ENCODE measurements at places on chromosomes 12 and 14.

DNA sequence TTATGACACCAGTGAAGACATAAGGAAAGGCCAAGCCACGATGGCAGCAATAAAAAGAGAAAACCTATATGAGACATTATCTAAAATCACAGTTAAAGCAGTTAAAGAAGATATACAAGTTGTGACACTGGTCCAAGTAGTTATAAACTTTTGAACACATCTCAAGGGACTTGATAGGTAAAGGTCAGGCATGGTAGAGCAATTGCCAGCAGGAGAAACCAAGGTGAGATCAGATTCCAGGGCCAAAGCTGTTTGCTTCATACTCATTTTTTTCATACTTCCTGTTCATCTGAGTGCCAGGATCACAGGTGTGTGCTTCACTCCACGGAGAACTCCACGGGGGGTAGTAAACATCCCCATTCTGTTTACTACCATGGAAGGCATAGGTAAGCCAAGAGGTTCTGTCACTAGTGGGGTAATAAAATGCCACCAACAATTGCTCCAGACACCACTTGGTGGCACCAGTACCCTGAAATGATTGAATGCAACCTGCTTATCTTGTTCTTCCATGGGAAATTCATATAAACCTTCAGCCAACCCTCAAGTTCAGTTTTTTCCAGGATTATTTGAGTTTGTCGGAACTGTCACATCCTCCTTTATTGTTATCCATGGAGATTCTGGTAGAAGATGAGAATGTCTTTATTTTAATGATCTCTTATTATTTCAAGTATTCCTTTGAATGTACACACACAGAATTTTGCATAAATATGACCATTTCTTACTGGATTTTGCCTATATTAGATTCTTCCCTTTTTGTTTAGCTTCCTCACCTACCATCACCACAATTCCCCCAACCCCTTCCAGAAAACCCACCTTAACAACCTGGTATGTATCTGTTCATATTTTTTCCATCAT, 59.2 kb upstream of the TSPAN8 start:
- no peak for DNase-seq

- DNase-seq: no peak
These were observed 43.0 kb upstream of the NTF3 start for GRCh38 chr12:5388581-5389535.

- no peak for DNase-seq
These were observed 224.3 kb upstream of the ATP2B1 start for GRCh38 chr12:89932954-89933353.

- DNase-seq: no peak
These were observed 204.4 kb downstream of the SYT1 start for GRCh38 chr12:79069009-79069408.

DNA sequence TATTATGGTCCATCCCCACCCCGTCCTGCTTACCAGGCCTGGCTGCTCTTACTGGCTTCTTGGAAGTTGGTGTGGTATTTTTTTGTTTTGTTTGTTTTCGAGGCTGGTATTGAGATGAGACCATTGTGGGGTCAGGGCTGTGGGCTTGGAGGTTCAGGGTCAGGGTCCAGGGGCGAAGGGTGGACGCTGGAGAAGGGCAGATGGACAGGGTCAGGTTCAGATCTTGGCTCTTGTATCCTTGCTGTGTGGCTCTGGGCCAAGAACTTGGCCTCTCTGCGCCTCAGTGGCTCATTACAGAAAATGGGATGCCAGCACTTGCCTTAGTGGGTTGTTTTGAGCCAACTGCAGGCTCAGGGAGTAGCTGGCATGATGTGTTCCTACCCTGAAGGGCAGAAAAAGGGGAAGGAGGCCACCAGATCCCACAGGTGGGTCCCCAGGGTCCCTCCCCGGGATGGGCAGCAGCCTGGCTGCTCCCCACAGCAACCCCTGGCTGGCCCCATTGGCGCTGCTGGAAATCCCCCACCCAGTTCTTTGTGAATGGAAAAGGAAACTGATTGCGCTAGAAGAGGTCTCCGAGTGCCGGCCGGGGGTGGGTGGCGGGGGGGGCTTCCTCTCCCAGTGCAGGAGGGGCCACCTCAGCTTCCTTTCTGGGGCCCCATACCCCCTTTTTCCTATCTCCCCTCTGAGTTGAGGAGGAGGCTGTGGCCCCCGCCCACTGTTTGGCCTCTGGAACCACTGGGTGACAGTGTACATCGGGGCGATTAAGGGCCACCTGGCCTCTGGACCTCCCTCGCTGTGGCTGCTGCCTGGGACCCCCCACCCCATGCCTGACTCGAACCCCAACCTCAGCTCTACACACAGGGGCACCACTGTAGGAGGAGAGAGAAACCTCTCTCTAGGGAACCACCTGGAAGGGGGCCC, 25.0 kb downstream of the SH2B3 start:
- peak; percentile 50 for DNase-seq

DNA sequence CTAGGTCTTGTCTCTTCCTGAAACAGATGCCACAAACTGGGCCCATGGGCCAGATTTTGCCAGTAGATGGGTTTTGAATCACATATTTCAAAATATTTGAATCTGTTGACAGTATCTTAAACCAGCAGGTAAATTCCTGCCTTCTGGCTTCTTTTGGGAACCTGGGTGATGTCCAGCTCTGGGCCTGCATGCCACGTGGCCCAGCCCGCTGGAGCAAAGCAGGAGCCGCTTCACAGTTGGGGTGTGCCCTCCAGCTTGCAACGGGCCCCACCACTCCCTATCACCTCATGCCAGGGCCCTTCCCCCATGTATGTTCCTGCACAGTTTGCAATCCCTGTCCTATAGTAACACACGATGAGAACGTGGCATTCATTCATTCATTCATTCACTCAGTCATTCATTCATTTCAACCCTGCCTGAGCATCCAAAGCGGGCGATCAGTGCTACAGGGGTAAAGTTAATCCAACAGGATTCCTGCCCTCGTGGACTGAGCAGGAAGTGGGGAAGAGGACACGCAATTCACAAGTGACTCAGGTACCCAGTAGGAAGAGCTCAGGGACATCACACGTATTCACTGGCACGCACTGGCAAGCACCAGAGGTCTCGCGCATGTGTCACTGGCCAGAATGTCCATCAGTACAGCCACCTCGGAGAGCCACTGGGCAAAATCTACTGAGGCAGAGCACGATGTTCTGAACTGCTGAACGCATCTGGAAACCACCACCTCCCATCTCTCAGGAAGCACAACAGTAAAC, 27.8 kb downstream of the SCARB1 start:
- DNase-seq: no peak

- no peak for DNase-seq
These were observed 54.1 kb upstream of the PLBD1 start for GRCh38 chr12:14621826-14622225.

DNA sequence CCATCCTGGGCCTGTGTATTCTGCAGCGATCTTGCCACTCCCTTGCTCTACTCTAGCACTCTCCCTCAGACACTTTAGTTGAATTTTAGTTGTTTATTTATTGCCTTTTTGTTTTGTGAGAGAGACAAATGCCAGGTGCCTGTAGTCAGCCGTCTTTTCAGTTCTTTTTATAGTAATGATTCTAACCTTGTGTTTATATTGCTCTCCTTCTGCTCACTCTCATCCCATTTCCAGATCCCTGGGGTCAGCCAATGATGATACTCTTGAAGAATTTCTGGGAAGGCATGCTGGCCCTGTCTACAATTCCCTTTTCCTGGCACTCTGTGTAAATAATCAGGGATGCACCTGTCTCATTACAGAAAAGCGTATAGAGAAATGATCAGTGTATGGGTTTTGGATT, 334.1 kb upstream of the MIS18BP1 start:
- no peak for DNase-seq

DNA sequence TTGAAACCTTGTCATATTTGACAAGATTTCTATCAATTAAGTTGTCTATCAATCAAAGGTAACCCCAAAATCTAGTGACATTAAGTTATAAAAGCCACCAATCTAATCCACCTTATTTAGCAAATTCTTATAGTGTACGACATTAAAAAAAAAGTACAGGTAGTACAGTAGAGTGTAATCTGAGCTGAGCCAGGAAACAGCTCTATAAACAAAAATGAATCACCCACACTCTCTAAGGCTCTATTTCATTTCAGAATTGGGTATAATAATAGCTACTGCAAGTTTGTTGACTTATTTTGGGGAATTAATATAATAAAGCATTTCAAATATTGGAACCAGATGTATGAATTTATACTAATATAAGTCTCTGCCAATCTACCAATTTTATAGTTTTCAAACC, 342.4 kb upstream of the FLRT2 start:
- no peak for DNase-seq

- no peak for DNase-seq
These were observed 261.3 kb upstream of the NOS1 start for GRCh38 chr12:117622741-117623140.

DNA sequence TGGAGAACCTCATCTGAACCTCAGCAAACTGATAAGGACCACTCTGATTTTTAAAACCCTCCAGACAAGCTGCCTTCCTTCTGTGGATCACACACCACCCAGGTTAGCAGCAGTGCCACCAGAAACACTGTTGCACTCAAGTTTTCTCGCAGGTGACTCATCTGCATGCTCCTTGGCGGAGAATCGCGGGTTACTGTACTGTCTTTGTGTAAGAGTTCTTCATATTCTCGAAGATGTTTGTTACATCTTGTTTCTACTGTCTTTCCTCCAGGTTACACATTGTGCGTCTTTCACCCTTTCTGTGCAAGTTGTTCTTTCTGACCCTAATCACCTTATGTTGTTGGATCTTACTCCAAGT, 331.2 kb downstream of the CACNA1C start:
- DNase-seq: no peak

DNA sequence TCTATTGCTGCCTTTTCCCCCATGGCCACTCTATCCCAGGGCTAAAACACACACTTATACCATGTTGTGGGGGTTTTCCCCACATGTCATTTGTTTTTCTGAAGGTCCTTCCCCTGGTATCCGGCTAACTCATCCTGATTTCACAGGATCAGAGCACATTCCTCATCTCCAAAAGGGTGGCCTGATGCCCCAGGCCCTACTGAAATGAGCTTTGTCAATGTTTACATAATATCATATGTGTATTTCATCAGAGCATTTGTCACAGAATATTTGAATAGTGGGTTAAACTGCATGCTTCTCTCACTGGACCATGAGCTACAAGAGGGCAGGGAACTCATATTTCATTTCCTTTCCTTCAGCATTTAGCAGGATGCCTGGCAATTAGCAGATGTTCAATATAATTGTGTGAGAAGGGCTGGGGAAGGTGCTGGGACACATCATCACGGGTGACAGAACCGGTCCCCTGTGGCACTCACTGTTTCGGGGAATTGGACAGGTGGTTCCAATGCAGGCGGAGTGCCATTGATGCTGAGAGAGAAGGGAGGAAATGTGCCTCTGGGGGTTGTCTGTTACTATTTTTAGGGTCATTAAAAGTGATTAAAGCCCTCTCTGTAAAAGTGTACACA, 26.8 kb downstream of the EMP1 start:
- DNase-seq: no peak

DNA sequence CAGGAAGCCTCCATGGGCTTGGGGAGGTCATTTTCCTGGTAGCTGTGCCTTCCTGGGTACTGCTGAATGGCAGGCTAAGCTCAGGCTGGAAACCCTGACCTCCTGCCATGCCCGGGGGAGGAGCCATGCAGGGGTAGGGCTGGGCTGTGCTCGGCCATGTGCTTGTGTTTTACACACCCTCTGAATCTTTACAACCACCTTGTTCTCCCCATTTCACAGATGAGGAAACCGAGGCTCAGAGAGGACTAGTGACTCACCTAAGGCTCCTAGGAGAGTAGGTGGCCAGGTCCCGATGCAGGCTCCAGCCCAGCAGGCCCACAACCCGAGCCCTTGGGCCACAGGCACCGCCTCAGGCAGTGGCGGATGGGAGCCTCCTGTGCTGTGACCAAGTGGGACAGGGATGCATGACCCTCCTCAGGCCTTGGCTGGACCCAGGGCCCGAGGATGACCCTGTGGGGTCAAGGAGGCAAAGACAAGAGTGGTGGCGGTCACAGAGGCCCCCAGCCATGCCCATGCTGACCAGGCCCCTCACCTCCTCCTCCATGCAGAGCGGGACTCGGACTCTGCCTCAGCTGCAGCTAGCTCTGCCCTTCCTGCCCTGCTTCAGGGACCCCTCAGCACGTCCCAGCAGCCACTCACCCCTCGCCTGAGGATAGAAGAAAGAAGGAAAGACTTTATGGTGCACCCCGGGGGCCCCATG, 136.1 kb downstream of the CALM1 start:
- DNase-seq: no peak
